ENCODE measurements at places on chromosomes 3 and 15.

DNA sequence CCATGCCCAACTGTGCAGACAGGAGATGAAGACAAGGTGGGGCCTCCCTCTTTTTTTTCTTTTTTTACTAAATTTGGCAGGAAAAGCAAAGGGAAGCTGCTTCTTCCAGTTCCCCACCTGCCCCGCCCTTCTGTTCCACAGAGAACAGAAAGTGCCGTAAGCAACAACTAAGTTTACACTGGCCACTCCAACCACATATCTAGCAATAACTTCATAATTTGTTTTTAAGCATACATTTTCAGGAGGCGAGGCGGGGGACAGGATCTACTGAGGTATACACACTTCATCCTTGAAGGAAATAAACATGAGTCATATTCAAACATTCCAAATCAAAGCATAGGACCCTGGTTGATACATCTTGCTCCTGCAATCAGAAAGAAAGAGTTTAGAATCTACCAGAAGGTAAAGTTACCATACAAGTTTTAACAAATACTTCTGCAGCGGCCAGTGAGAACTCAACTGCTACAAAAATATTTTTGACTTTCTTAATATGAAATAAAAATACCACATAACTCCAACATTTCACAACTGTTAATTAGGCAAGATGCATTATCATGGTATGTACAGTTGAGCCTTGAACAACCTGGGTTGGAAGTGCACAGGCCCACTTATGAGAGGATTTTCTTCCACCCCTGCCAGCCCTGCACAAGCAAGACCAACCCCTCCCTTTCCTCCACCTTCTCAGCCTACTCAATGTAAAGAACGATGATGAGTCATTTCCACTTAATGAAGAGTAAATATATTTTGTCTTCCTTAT, 50.7 kb downstream of the FOXP1 start:
- no peak for DNase-seq

GRCh38 chr15:51738553-51738952, 1.1 kb upstream of the LYSMD2 start:
- DNase-seq = peak; percentile 10

GRCh38 chr3:183378545-183378944, 49.9 kb downstream of the MCF2L2 start:
- DNase-seq = no peak

DNA sequence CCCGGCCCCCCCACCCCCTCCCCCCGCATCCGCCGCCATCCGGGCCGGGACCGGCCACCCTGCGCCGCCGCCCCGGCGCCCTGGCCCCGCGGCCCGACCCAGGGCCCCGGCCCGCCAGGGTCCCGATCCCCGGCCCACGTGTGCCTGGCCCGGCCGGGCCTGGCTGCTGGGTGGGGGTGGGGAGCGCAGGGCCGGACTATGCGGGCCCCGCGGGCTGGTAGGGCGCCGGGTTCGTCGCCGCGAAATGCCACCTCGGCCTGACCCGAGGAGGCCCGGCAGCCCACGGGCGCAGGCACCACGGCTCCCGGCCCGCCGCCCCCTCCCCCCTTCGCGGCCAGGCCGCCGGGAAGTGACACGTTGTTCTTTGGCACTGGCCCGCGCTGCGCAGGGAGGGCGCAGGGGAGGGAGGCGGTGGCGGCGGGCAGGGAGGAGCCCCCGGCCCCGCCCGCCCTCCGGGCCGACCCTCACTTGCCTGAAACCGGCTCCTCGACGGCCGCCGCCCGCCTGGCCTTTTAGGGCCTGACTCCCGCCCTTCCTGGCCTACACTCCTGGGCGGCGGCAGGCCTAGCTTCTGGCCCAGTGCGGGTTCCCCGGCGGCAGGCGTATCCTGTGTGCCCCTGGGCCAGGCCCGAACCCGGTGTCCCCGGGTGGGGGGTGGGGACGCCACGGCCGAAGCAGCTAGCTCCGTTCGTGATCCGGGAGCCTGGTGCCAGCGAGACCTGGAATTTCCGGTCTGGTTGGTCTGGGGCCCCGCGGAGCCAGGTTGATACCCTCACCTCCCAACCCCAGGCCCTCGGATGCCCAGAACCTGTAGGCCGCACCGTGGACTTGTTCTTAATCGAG, 515 bp downstream of the EIF4G1 start:
- DNase-seq = peak; percentile 69
